ENCODE measurements at places on chromosomes 5 and 9.

GRCh38 chr9:135249711-135250110, 162.2 kb downstream of the OLFM1 start:
- no peak for DNase-seq

DNA sequence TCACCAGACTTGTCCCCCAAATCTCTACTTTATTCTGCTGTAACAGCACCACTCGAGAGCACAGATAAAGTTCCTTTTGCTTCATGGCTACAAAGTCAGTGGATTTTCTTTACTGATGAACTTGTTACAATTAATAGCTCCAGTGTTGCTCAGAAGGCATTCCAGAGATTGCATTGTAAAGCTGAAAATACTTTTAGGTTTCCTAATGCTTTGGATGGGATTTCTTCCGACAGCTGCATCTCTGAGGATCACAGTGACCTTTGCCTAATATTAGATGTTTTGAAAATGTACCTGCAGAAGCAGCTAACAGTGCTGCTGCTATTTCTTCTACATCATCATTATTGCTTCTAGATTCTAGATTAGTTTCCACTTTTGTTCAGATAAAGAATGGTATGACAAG, 58.8 kb upstream of the TMEM171 start:
- DNase-seq: no peak

DNA sequence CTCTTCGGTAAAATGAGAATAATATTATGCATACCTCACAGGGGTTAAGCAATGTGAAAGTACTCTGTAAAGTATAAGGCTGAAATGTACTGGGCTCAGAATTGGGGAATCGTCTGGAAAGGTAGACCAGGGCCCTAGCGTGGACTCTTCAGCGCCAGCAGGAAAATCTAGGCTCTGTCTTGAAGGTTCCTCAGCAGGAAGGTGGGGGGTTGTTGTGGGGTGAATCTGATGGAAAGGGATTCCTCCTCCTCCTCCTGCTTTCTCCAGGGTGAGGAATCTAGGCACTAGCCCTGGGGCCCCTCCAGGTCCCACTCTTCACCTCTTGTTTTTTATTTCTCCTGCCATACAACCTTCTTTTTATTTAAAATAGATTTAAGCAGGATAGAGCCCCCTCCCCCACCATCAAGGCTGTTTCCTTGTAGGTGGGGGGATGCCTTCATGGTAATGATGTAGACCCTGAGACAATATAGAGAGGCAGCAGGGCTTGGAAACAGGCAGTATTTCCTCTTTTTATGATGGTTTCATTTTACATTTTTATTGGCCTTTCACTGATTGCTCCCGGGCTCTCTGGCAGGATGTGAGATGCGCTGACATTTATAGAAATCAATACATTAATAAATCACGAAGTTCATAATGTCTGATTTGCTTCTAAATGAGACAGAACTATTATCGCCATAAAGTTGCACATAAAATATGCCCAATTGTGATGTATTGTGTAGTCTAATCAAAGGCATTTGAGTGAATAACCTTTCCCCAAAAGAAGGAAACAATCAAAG, 78.9 kb upstream of the GABRP start:
- DNase-seq: no peak

- DNase-seq: no peak
These were observed 134.8 kb downstream of the EPB41L4A start for GRCh38 chr5:112283943-112284929.

- DNase-seq: no peak
These were observed 78.3 kb upstream of the FCN2 start for GRCh38 chr9:134802216-134802795.

DNA sequence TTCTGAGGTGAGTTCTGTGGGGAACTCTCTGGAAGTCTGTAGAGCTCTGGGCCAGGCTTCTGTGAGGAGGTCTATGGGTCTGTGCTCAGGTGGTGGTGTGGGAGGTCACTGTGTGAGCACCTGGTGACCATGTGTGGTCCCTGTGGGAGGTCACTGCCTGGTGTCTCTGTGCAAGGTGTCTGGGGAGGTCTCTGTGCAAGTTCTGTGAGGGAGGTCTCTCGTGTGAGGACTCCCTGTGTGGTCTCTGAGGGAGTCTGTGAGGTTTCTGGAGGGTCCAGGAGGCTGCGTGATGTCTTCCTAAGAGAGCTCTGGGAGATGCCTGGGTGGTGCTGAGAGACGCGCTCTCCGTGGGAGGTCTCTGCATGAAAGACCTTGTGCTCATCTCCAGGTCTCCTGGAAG, 6.0 kb upstream of the SPATA31E1 start:
- DNase-seq: no peak

DNA sequence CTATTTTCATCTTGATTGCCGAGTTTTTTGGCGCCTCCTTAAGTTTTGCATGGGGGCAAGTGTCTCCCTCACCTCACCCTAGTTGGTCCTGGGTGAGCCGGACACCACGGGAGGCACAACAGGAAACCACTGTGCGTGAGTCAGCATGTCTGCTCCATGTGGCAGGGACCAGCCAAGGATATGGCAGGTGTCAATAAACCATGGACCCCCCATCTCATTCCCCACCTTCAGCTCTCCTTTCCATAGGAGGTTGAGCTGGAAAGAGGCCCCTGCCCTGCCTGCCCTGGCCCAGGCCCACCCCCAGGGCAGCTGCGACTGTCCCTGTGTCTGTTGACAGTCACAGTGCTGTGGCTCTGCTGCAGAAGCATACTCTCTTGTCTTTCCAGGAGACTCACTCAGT, 3.1 kb downstream of the SPACA9 start:
- DNase-seq: no peak

GRCh38 chr9:87661241-87661640, 64.7 kb upstream of the CTSL start:
- no peak for DNase-seq

DNA sequence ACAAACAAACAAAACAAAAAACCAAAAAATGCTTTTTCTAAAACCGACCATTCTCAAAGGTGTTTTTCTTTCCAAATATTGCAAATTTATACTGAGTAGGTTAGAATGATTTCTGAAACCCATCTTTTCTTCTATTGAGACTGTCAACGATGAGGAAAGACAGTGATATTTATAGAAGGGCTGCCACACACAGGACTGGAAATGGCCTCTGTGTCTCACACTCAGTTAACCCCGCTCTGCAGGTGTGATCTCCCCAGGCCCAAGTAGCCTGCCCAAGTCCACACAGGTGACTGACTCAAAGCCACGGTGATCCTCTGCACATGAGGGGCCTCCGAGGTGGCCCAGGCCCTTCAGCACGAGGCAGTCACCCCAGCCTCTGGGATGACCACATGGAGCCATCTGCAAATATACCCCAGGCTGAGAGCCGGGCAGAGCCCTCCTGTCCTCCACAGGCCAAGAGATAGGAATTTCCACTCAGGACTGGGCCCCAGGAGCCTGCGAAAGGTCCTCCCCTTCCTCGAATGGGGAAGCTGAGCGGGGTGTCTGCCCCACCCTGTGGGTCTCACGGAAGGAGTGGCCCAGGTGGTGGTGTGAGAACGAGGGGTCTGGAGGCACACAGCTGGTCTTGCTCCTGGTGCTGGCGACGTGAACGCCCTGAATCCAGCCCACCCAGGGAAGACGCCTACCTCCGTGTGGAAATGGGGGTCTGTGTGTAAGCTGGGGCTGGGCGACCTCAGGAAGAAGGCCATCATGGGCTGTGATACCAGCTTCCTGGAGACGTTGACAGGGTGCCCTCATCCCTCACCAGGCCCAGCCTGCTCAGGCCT, 53.0 kb upstream of the PHYKPL start:
- no peak for DNase-seq

- peak; percentile 33 for DNase-seq
These were observed 131.0 kb upstream of the CCNG1 start for GRCh38 chr5:163306421-163306820.

DNA sequence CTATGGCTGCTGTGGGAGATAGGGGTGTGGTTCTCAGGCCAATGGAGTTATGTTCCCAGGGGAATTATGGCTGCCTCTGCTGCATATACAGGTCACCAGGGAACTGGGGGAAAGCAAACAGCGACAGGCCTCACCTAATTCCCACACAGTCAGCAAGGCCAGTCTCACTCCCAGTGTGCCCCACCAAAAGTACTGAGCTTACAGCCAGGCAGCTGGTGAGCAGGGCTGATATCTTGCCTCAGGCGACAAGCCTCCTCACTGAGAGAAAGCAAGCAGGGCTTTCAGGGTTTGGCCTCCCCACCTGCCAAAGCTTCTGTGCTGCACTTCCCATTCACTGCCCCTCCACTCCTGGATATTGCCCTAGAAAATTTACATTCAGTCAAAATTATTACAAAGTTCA, 273.8 kb upstream of the TARS1 start:
- DNase-seq: no peak
